ENCODE measurements at places on chromosomes 12 and 14. TPM values are rescaled to one million over a fixed set of nuclear protein-coding genes. Genes with fewer than 3 reads are reported as not detected.

DNA sequence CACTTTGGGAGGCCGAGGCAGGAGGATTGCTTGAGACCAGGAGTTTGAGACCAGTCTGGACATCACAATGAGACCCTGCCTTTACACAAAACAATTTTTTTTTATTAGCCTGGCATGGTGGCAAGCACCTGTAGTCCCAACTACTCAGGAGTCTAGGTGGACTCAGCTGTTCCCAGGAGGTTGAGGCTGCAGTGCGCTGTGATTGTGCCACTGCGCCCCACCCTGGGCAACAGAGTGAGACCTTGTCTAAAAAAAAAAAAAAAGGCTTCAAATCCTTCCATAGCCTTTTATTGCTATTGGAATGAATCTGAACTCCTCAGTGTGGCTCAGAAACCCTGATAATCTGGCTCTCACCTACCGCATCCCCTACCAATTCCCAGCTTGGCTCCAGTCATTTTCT, 26.1 kb downstream of the AK7 start:
- DNase-seq = no peak

The LRFN5 gene
- 1.3 TPM for total RNA-seq

The KRT7 gene
- not detected for total RNA-seq

DNA sequence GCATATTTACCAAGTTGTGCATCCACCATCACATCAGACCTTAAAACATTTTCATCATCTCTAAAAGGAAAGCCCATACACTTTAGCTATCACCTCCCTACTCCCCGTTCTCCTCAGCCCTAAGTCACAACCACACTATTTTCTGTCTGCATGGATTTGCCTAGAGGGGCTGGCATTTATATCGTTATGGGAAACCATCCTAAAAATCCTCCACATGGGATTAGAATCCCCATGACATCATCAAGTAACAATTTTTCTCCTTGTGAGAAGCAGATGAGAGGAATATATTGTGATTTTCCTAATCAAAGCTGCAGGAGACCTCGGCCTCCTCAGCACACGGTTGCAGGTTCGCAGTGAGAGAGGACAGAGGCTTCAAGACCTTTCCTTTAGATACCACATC, 114.1 kb downstream of the SLC15A4 start:
- DNase-seq = no peak

DNA sequence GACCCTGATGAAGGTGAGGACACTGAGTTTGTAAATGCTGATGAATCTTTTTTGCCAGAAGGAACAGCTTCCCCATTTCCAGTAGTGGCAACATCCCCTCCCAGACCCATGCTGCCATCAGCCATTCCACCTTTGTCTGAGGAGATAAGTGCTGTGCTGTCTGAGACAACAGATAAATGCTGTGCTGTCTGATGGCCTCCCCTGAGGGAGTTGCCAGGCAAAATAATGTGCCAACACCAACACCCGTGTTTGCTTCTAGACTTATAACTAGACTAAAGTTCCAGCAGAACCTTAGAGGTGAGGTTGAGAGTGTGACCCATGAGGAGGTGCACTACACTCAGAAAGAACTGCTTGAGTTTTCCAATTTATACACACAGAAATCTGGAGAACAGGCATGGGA, 349.5 kb downstream of the C12orf75 start:
- no peak for DNase-seq
